ENCODE measurements at places on chromosomes 4 and X.

GRCh38 chr4:75800972-75801371 lies 76.6 kb downstream of the USO1 start:
- DNase-seq, result no peak

- no peak for DNase-seq
Observed at GRCh38 chr4:26051240-26051639, 137.2 kb downstream of the SMIM20 start.

GRCh38 chr4:177023951-177024350 lies 231.2 kb upstream of the VEGFC start:
- no peak for DNase-seq

DNA sequence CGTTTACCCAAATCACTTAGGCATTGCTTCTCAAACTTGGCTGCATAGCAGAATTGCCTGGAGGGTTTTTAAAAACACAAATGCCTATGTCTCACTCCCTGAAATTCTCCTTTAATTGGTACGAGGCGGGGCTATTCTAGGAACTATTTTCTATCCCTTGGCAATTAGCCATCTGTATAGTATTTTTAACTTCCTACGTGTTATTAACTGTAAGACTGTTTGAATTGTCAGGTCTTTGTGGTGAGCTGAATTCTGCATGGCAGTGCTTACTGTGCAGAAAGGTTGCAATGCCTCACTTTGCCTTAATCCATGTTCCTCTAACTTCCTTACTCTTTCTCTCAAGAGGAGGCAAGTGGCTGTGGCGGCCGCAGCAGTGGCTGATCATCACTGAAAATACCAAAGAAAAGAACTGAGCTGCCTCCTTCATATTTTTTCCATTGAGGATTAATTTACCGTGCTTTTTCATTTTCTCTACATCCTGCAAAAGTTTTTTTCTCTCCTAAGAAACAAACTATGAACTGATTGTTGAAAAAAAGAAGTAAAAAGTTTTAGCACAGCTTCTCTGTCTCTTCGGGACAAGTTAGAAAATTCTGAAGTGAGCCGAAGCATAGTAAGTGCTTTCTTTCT lies at the start of gene SHROOM3:
SHROOM3 (plus strand) TSS at position 329 of the 627 bp plus-strand sequence. CDS start 824 bp downstream, outside the sequence.
- no peak for DNase-seq

DNA sequence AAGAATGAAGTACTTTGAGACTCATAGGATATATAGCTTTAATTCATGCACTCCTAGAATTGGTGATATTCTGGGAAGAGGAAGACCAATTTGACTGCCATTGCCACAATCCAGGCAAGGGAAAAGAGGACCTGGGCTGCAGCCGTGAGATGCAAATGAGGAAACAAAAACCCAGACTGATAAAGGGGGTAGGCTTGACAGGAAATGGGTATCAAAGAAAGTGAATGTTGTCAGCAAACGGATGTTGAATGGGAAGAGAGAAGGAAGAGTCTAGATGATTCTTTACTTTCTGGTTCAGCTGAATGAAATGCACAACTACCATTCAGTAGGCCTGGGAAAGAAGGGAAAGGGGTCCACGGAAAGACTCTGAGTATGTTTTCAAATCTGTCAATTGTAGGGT lies 17.1 kb upstream of the ARHGEF6 start:
- no peak for DNase-seq

DNA sequence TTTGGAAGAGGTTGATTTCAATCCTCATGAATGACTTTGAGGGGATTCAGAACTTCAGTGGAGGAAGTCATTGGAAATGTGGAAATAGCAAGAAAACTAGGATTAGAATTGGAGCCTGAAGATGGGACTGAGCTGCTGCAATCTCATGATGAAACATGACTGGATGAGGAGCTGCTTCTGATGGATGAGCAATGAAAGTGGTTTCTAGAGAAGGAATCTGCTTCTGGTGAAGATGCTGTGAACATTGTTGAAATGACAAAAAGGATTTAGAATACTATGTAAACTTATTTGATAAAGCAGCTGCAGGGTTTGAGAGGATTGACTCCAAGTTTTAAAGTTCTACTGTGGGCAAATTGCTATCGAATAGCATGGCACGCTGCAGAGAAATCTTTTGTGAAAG lies 27.1 kb downstream of the EVC start:
- no peak for DNase-seq

DNA sequence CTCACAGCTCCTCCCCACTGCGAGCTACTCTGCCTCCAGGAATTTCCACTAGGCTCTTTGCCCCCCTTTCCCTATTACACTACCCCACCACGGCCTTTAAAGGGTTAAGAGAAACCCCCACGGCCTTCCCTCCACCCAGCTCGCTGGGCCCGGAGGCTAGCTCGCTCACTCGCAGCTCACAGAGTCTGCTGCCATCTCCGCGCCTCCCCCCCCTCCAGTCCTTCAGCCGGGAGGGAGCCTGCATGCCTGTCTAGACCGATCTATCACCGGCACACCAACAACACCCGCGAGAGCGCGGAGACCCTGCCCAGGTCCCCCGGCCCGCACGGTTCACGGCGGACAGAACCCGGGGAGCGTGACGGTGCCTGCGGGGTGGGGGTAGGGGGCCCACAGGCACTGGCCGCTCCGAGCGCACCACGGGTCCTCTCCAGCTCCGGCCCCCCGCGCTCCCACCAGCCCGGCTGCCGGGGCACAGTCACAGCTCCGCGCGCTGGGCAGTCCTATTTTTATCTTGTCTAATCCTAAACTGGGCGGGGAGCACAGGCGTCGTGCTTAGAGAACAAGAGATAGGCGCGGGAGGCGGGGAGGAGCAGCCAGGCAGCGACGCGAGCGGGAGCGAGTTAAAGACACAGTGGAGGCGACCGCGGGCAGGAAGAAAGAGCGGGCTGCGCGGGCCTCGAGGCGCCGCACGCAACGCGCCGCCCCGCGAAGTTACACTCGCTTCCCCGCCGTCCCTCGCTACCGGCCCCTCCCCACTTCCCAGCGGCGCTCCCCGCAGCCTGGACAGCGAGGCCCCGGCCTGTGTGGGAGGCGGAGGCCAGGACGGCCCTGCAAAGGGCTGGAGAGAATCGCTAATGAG lies 3.5 kb downstream of the BCOR start:
- no peak for DNase-seq

- no peak for DNase-seq
Observed at GRCh38 chrX:135463937-135464336, 42.2 kb downstream of the SMIM10L2A start.

GRCh38 chr4:48542888-48543287 lies 52.8 kb downstream of the ZAR1 start:
- DNase-seq, result no peak

DNA sequence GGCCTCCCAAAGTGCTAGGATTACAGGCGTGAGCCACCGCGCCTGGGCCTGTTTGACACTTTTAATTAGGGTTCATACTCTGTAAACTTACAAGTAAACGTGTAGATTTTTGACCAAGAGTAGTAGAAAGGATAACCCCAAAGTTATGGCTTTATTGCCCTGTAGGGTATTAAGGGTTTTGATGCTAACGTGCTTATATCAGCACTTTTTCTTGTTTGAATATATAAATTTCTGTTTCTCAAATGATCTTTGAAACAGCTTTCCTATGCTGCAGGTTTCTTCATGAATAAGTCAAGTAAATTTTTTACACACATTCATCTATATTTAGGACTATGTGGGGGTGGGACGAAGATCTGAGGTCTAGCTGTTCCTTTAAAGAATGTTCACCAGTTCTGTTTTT lies 29.3 kb upstream of the REPS2 start:
- DNase-seq, result no peak

- DNase-seq, result peak; percentile 27
Observed at GRCh38 chr4:185508181-185508580, 27.1 kb downstream of the PDLIM3 start.

DNA sequence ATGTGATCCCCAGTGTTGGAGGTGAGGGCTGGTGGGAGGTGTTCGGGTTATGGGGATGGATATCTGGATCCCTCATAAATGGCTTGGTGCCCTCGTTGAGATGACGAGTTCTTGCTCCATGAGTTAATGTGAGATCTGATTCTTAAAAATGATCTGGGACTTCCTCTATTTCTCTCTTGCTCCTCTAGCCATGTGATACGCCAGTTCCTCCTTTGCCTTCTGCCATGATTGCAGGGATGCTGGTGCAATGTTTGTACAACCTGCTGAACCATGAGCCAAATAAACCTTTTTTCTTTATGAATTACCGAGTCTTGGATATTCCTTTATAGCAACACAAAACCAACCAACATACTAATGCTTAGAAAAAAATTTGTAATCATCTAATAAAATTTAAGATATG lies 56.6 kb downstream of the STAP1 start:
- no peak for DNase-seq

GRCh38 chrX:14997271-14997670 lies 124.0 kb downstream of the MOSPD2 start:
- DNase-seq, result no peak

Measured in NCI-H2171 (cell line).